Activated gamma-delta T cell treated with anti-CD3 and anti-CD28 coated beads, Interleukin-2, amount 50 U/mL, for 16 hours (primary cell): ENCODE measurements at places on chromosomes 2 and 18.

GRCh38 chr2:69703189-69703588 is 38.7 kb upstream of the ANXA4 start:
- DNase-seq = no peak

DNA sequence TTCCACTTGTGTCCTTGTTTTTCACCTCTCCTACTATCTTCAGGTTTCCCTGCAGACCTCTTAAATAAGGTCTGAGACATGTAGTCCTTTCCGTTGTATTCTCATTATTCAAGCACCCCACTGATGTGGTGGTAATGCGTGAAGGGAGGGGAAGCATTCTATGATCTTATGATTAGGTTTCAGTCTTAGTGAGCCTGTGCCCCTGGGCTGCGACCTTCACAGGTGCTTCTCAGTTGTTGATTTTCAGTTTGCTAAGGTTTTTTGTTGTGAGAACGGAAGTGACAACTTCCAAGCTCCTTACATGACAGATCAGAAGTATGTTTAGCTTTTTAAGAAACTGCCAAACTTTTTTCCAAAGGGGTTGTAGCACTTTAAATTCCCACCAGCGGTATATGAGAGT is 41.3 kb downstream of the VPS54 start:
- DNase-seq = no peak

DNA sequence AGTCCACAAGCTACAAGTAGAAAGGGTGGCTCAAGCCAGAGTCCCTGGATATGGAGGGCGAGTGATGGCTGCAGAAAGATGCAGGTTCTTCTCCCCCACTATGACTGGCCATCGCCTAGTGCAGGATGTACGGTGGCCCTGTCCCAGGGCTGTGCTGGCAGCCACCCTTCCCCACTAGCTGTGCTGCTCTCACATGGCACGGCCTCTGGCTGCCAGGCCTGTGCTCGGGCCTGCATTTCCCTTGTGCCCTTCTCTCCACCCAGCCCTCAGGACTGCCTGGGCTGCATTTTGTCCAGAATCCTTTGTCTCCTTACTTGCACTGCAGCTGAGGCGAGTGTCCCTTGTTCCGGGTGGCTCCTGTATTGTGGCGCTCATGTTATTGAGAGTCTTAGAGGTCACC is 1.6 kb upstream of the RAMP1 start:
- no peak for DNase-seq

DNA sequence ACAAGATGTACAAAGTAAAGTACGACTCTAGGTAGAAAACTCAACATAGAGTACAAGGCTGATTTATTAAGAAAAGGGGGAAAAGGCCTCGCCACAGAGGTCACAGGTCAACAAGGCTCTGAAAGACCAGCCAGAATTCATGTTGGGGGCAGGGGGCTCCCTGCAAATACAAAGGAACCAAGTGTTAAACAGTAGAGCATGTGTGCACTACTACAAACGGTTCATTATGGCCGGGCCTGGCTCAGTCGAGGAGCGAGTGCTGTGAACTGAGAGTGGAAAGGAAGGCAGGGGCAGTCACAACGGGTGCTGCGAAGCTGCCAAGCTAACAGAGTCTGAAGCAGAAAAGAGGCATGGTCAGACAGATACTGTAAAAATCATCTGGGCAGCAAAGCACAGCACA is 77.1 kb downstream of the MBOAT2 start:
- DNase-seq = no peak

GRCh38 chr2:47653902-47654789 is 128.8 kb upstream of the MSH6 start:
- no peak for DNase-seq

DNA sequence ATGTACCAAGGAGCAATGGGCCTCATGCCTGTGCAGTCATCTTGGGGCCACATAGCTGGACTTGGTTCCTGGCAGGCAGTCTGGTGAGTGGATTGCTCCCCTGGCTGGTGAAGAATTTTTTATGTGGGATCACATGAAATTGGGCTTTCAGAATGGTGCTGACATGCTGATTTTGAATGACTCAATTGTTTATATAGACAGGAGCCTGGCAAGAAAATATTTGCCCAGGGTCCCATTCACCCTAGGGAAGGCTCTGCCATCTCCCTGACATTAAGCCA is 266.9 kb downstream of the DYSF start:
- DNase-seq = no peak
